CD4-positive, alpha-beta T cell treated with Interleukin-15 for 4 hours (primary cell): ENCODE measurements at places on chromosomes 1 and 21.

DNA sequence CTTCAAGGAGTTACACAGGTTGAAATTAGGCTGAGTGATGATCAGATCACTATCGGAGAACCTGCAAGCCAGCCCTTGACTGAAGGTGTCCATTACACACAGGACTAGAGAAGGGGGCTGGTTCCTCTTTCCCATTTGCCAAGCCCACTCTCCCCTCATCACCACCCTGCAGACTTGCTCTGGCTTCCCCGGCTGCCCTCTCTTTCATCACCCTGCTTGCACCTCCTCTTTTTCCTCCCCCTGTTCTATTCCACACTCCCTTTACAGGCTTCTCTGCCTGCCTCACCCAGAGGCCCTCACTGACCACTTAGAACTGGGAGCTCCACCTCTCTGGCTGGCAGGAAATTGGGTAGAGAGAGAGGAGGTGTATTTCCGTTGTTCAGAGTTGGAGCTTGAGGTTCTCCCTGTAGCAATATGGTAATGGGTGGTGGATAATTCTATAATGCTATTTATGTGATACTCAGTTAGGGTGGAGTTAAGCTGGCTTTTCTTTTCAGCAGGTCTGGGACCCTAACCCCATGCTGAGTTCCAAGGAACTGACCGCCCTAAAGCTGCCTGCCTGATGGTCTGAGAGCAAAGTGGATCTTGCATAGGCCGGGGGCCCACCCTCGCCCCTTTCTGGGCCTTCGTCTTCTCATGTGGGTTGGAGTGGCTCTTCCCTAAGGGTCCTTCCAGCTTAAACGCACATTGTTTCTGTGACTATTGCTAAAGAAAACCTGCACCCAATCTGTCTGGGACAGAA, 111.8 kb upstream of the ADAR start:
- DNase-seq = no peak

GRCh38 chr1:59071289-59071688, 225.6 kb upstream of the FGGY start:
- DNase-seq = no peak

DNA sequence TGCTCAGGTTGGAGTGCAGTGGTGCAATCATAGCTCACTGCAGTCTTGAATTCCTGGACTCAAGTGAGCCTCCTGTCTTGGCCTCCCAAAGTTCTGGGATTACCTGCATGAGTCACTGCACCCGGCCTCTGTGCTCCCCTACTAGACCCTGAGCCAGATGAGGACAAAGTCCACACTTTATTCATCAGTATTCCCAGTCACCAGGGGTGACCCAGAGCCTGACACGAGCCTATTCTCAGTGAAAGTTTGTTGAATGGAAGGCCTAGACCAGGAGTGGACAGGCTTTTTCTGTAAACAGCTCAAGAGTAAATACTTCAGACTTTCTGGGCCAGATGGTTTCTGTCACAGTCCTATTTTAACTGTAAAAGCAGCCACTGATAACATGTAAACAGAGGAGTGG, 68.2 kb downstream of the MAB21L3 start:
- DNase-seq = no peak

DNA sequence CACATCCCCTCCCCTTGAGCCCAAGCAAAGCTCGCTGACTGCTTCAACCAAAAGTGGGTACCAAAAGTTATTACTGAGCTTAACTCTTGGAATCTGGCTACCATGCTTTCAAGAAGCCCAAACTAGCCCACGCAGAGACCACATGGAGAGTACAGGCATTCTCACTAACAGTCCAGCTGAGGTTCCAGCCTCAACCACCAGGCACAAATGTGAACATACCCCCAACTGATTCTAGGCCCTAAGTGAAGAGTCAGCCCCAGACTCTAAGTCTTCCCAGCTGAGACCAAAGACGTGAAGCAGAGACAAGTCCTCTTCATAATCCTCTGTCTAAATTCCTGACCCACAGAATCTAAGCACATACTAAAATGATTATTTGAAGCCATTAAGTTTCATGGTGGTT, 36.8 kb downstream of the EVI5 start:
- DNase-seq = no peak

DNA sequence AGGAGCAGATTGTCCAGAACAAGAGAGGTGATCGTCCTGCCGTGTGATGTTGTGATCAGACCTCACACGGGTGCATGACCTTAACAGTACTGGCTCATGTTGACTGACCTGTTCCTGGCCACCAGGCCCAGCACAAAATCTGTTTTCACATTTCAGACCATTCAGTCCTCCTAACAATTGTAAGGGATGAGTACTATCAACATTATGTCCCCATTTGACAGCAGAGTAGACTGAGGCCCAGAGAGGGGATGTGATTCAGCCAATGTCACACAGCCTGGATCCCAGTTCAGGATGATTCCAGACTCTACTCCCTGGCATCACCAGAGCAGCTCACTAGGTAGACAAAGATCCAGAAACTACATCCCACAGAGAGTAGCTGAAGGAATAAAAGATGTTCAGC, 7.4 kb upstream of the TAS1R2 start:
- no peak for DNase-seq
